ENCODE measurements at places on chromosomes 2 and 18.

GRCh38 chr2:58073751-58074150 lies 27.1 kb downstream of the VRK2 start:
- no peak for DNase-seq

DNA sequence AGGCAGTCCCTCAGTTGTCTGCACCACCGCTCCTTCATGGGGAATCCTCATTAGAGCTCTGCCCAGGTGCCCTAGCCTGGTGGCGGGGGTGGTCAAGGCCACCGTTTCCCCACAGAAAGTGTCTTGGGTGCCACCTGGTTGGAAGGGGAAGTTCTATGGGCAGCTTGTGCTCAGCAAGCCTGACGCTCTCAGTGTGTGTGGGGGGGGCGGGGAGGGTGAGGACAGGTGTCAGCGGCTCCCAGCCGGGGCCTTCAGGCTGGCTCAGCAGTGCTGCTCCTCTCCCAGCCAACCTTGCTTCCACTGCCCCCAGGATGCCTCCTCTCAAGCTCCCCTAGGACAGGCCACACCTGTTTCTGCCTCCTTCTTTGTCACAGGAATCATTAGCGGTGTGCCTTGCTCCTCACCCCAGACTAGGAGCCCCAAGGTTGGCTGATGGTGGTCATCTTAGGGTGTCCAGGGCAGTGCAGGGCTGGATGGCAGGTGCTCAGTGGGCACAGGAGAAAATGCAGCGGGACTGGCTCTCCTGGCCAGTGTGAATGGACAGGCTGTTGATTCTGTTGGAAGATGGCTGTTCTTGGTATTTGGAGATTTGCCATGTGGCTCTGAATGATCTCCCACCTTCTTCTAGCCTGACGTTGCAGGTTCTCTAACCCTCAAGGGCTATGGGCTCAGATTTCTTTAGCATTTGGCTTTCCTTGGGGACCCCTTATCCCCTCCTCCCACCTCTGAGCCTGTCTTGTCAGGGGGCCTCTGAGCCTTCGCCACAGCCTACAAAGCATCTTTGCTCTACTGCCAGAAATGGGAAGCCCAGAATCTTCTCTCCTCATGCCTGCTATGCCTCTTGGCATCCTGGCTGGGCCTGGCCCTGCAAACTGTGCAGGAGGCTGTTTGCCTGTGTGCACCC lies 185.8 kb upstream of the HS6ST1 start:
- peak; percentile 82 for DNase-seq

GRCh38 chr2:53793821-53794220 lies 7.0 kb downstream of the ERLEC1 start:
- no peak for DNase-seq

DNA sequence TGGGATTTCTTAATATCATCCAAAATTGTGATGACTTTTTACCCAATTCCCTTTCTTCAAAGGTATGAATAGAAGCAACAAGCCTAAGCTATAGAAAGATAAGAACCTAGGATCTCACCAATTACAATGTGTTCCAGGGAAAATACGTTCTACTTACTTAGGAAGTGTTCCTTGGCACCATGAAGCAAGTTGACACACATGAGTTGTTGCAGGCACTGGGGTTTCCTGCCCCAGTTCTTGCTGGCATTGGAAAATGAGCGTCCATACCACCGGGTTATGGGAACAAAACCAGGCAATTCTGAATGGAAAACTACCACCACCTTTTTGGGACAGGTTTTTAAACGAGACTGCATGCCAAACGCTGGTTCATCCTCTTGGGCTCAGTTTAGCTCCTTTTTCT lies 46.2 kb downstream of the CCBE1 start:
- DNase-seq: no peak

GRCh38 chr2:16614314-16614860 lies 51.2 kb downstream of the CYRIA start:
- no peak for DNase-seq

- DNase-seq: no peak
Measured at GRCh38 chr2:66173645-66174044, 261.3 kb upstream of the MEIS1 start.

DNA sequence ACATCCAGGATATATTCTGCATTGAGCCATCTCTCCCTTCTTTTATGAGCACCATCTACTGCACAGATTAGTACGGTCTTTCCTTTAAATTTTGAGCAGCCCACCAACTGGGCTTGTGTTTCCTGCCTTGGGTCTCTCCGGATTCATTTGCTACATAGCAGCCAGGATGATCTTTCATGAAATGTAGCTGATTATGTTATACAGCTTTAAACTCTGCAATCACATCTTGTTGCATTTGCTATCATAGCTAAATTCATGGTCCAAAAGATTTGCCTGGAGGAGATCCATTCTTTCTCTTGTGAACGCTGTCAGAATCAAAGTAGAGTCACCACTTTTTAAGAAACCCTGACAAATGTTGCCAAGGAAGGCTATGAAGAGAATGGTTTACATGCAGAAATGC lies 215.1 kb upstream of the LRRTM4 start:
- DNase-seq: no peak

DNA sequence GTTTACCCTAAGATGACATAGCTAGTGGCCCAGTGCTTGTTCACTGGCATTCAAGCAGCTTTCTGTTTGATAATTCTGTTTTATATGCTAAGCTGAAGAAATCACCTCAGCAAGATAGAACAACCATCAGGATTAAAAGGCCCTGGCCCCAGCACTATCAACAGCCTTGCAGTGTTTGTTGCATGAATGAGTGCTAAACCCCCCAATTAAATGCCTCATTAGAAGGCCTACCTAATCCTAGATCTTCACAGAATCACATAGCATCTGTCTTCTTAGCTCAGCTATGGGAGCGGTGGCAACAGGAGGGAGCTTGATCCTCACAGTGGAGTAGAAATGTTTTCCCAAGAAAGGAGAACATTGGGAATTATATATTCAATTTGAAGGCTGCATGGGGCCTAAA lies 194.1 kb upstream of the HNMT start:
- DNase-seq: no peak

- DNase-seq: no peak
Measured at GRCh38 chr2:238602223-238602960, 175.7 kb downstream of the ASB1 start.

DNA sequence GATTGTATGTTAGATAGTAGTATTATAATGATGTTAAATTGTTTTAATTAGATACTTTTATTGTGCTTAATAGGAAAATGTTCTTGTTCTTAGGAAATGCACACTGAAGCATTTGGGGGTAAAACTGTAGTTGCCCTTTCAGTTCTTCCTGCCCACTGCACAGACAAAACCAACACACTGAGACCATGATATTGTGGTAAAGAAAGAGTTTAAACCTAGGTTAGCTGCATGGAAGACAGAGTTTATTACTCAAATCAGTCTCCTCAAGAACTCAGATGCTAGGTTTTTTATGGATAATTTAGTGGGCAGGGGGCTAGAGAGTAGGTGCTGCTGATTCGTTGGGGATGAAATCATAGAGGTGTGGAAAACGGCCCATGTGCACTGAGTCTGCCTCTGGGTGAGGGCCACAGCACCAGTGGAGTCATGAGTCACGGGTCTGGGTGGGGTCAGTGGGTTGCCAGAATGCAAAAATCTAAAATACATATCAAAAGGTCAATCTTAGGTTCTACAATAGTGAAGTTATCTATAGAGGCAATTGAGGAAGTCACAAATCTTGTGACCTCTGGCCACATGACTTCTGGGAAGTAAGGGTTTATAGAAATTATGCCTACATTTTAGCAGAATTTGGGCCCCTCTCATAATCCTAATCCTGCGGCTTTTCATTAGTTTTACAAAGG lies 283.4 kb upstream of the FBXO11 start:
- no peak for DNase-seq

- no peak for DNase-seq
Measured at GRCh38 chr2:149033716-149034115, 4.8 kb upstream of the LYPD6B start.

GRCh38 chr2:172928756-172929155 lies 146.9 kb upstream of the MAP3K20 start:
- DNase-seq: no peak

- DNase-seq: no peak
Measured at GRCh38 chr2:61229936-61230335, 67.9 kb downstream of the C2orf74 start.

GRCh38 chr2:31227110-31227509 lies 6.8 kb upstream of the EHD3 start:
- no peak for DNase-seq
